ENCODE measurements at places on chromosomes 2 and 18.

DNA sequence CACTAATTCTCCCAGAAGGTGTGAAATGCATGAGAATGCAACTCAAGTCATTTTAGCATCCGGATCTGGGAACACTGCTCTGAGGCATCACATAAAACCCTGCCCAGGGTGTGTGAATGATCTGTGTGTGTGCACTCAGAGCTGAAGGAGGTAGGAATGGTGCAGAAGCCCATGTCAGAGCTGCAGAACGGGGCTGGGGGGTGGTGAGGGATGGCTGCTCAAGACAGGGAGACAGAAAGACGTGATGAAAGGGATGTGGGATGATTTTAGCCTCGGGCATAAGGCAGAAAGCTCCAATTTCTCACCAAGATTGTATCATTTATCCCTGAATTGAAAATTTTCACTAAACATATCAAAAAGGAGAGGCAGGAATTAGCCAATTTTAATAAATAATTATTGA, 369.1 kb downstream of the EIPR1 start:
- DNase-seq: no peak

GRCh38 chr2:121697108-121697631, 39.5 kb downstream of the NIFK start:
- no peak for DNase-seq

GRCh38 chr18:51211552-51211951, 14.1 kb upstream of the MEX3C start:
- peak; percentile 97 for DNase-seq

DNA sequence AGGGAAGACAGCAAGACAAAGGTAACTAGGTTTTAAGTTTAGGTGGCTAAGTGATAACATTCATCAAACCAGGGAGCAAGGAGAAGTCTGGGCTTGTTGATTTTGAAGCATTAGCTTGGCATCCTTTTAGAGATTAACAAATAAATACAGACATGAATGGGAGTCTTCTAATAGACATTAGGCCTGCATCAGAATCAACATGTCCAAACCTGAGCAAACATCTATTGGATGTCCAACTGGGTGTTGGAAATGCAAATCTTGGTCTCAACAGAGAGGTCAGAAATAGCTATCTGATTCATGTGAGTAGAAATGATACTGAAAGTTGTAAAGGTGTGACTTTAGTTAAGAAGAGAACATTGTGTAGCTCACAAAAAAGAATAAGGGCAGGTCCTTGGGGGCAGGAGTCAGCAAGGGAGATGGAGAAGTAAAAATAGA, 85.5 kb upstream of the RND3 start:
- DNase-seq: no peak

GRCh38 chr18:13455471-13455870, 236.9 kb downstream of the LDLRAD4 start:
- DNase-seq: no peak

DNA sequence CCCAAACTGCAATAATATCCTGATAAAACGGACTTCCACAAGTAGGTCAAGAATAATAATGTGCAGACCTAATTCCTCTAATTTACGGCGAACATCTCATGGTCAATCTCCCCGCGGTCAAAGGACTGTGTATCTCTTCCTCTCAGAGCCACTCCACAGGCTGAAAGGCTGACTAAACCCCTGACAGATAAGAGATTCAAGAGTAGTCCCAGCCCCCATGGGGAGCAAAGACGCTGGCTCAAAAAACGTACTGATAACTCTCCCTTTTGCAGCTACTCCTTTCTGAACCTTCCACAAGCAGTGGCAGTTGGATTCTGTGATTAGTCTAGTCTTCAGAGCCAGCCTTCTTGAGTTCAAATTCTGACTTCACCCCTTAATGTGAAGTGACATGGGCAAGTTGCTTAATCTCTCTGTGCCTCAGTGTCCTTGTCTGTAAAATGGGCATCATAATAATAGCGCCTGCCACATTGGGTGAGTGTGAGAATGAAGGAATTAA, 19.7 kb upstream of the IL18R1 start:
- no peak for DNase-seq

GRCh38 chr2:7962161-7962560, 719.7 kb upstream of the ID2 start:
- DNase-seq: no peak

GRCh38 chr18:24762511-24762910, 302.1 kb downstream of the HRH4 start:
- no peak for DNase-seq

- no peak for DNase-seq
Measured at GRCh38 chr18:55695091-55695490, 107.1 kb upstream of the TCF4 start.
